Globus pallidus (tissue), 1 donor: ENCODE measurements at places on chromosomes 7 and 10.

DNA sequence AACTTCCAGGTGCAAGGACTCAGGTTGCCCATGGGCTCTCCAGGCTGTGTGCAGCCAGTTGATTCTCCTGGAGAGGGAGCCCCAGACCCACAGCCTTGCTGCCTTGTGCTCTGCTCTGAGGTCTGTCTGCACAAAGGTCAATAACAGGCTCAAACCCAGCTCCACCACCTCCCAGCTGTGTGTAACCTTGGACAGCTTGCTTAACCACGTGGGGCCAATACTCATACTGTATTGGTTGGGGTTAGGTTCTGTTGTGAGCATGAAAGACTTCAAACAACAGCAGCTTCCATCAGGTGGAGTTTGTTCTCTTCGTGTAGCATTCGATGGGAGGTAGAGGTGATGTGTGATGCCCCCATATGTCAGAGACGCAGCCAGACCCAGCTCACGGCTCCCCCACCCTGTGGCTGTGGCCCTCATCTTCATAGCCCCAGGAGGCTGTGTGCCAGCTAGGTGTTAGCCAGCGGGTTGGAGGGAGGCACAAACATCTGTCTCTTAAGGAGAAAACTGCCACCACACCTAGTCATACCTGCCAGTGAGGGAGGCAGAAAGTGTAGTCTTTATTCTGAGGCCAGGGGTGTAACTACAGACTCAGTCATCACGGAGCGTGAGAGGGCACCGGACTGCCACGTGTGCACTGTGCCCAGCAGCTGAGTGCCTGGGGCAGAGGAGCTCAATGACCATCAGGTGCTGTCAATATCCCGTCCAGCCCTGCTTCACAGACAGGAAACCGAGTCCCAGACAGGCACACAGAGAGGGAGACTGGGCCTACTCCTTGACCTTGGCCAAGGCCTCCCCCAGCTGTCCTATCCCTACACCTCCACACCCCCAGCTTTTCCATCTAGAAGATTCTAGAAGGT lies 8.1 kb upstream of the POLD2 start:
- no peak for DNase-seq

DNA sequence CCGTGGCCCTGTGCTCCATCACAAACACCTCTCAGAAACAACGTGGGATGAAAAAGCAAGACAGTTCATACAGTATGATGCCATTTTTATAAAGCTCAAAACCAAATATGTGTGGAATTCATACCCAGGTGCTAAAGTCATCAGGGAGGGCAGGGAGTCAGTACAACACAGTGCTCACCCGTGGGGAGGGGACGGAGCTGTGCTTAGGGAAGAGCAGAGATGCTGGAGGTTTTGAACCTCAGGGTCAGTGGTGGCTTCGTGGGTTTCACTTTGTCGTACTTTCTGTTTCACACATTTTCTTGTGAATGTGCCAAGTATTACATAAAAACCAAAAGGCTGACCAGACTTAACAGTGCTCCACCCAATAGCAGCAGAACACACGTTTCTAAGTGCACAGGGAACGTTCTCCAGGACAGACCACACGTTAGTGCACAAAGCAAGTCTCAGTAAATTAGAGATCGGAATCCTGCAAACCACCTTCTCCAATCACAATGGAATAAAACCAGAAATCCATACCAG lies 21.2 kb downstream of the ZMIZ2 start:
- peak; percentile 13 for DNase-seq

DNA sequence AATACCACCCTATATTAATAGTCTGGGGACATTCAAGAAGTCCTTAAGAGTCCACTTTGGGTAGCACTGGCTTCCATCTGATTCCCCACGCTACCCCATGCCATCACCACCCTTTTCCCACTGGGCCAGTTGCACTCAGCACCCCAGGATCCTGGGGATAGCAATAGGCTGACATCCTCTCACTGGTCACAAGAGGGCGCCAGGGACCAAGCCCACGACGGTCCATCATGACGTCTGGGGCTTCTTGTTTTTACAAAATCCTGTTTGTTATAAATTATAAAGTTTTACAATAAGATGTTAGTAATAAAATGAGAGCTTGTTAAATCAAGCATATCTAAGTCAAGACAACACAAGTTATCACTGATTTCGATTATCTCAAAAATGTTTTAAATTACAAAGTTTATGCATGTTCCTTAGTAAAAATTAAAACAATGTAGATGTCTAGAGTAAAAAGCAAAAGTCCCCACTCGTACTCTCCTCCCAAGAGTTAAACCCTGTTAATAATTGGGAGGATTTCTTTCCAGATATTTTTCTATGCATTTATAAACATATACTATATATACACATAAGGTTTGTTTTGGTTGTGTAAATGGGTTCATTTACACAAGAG lies 15.4 kb downstream of the GPNMB start:
- peak; percentile 62 for DNase-seq

DNA sequence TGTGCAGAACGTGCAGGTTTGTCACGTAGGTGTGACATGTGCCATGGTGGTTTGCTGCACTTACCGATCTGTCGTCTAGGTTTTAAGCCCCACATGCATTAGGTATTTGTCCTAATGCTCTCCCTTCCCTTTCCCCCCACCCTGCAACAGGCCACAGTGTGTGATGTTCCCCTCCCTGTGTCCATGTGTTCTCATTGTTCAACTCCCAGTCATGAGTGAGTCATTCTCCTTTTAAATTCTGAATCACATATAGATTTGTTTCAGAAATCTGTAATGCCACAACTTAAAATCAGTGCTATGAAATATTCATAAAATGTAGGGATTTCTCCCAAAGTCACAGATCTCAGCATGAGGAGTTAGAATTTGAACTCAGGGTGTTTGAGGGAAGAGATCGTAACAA lies 552.5 kb upstream of the MBL2 start:
- DNase-seq = no peak

DNA sequence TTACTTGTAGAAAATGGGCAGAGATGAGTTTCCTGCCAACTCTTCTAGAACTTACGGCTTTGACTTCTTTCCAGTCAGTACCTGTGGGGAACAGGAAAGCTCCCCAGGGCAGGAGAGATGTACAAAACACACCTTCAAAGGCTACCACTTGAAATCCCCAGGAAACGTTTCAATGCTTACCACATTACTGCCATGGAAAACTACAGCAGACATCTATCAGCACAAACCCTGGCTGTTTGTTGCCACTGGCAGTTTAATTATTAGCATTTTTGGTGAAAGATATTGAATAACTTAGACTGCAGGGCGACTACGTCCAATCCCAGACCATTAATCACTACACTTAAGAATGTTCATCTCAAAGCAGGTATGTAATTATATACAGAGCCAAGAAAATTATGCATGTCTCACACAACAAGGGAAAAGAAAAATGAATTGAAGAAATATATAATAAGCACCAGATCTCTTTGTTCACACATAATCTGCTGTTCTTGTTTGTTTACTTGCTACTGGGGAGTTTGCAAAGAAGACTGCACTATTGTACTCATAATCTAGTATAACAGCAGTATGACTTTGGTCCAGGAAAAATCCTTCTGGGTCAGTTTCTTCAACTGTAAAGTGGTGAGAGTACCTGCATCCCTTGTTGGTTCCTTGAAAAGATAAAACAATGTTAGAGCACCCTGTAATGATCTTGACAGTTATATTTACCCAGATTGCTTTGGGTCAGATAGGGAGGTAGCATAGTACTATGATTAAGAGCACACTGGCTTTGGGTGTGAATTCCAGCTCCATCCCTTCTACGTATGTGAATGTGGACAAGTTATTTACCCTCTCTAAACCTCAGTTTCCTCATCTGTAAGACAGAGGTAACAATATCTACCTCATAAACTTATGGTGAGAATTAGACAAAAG lies 138.3 kb downstream of the DOCK4 start:
- DNase-seq = no peak

DNA sequence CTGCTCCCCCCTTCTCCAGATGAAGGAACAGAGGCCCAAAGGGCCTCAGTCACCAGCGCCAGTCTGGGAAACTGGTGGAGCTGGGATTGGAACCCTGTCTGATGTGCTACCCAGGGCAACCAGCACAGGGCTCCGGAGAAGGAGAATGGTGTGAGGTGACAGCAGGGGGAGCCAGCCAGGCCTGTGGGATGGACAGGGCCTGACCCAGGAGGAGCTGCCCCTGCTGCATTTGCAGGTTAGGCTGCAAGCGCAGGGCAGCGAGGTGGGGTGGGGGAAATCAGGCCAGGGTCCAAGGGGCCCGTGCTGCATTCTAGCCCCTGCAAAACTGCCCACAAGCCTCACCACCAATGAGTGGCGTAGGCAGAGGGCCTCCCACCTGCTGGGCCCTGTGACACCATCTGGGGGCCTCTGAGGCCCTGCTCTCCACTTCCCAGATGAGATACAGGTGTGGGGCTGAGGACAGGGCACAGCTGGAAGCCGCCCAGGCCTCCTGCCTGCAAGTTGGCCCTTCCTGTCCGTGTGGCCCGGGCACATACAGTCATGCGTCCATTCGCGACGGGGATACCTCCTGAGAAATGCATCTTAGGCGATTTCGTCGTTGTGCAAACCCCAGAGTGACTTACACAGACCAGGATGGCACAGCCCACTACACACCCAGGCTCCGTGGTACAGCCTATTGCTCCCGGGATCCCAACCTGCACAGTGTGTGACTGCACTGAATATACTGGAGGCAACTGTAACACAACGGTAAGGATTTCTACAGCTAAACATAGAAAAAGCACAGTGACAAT lies 45.3 kb downstream of the RASGEF1A start:
- DNase-seq = no peak

DNA sequence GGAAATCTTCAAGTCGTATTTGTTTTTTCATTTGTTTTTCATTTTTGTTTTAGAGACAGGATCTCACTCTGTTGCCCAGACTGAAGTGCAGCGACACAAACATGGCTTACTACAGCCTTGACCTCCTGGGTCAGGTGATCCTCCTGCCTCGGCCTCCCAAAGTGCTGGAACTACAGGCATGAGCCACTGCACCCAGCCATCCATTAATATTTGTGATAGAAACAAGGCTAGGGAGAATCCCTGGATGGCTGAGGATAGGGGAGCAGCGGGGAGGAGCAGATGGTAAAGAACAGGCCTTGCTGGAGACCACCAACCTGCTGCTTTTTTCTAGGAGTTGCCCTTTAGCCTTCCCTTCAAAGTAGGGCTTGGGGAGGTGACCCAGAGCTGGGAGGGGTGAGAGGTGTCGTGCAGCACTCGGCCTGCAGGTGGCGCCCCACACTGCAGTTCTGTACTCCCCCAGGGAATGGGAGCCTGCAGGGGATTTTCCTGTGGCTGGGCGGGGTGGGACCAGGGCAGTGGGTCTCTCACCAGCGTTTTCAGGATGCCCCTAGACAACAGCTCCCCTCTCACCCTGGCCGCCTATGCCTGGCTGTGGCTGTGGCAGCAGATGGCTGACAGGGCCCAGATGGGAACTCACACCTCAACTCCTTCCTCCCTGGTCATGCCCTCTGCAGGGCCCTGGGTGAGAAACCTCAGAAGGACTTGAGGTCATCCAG lies 12.6 kb upstream of the CDH23 start:
- DNase-seq = peak; percentile 64

GRCh38 chr7:44762726-44763522 lies 14.3 kb downstream of the ZMIZ2 start:
- DNase-seq = no peak

DNA sequence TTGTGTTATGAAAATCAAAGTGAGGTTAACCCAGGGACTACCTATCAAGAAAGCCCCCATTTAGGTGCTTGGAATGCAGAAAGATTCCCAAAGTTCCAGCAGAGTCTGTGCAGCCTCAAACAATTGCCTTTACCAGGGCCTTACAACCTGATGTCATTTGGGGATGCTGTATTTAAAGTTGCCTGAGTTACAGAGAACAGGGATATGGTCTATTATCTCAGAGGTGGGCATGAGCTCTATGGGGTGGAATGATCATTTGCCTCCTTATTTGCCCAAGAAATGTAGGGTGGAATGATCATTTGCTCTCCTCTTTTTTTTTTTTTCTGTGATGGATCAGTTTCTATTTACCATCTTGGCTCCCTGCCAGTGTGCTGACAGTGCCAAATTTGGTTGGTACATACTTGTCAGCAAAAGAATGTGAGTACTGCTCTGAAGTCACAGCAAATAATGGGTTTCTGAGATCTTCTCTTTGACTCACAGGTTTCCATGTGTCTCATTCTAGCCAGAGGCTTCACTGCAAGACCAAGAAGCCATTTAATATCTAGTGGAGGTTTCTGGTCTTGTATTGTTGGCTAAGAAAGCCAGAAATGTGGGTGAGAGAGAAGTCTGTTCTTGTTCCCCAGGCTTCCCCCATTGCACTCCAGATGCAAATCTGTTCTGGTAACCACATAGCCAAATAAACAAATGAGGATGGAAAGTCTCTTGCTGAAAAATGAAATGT lies 45.5 kb upstream of the ZNRF2 start:
- no peak for DNase-seq

- DNase-seq = no peak
Observed at GRCh38 chr10:24261627-24262026, 52.7 kb downstream of the KIAA1217 start.

- no peak for DNase-seq
Observed at GRCh38 chr10:105150259-105150880, 509.3 kb downstream of the SORCS3 start.

DNA sequence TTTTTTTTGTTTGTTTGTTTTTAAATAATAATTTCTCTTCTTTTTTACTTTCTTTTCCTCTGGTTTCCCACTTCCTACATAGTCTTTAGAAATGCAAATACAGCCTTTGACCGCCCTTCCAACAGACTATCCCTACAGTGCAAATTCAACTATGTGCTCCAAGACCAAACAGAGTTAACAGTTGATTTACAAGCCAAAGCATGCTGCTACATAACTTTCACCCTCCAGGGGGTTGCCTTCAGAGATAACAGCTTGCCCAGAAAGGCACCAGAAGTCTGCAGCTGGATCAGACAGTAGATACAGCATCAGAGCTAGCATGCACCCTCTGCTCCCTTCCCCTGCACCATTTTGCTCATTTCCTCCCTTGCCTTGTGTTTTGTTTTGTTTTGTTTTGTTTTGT lies 539.0 kb downstream of the ZWINT start:
- no peak for DNase-seq
